ENCODE measurements at places on chromosomes 1 and 21.
A peak's percentile ranks its signal among the peaks of the same experiment; 100 is the strongest.

DNA sequence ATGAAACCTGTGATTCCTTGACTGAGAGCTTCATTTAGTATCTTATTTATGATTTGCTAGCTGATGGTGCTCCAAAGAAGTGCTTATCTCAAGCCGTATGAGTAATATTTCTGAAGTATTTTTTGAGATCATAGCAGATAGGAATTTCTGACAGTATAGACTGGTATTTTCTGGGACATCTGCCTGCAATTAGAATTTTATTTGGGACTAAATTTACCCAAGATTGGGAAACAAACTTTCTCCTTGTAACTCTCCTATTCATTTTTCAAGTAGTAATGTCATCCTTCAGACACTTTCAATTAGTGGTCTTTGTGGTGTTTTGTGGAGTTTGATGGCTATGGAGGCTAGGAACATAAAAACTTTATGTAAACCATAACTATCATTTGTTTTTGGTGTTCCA, 597.2 kb upstream of the ZP4 start:
- no peak for DNase-seq

GRCh38 chr1:236010443-236010842, 54.4 kb downstream of the NID1 start:
- no peak for DNase-seq

DNA sequence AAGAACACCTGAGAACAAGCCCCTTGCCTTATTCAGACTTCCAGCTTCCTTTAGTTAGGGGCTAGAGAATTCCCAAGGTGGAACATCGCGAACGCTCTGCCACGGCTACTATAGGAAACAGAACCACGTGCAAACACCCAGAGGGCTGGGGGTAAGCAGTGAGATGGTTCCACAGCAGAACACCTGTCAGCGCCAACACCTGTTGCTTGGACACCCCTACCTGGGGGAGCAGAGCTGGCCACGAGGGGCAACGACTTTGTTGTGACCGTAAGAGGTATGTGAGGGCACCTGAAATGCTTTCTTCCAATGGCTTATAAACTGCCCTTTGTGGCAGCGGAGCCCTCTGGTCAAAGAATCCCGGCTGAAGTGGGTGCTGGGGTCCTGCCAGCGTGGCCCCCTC, 50.7 kb downstream of the MRPL37 start:
- no peak for DNase-seq

GRCh38 chr1:153598309-153599172, 14.4 kb downstream of the S100A16 start:
- DNase-seq, result peak; percentile 65

DNA sequence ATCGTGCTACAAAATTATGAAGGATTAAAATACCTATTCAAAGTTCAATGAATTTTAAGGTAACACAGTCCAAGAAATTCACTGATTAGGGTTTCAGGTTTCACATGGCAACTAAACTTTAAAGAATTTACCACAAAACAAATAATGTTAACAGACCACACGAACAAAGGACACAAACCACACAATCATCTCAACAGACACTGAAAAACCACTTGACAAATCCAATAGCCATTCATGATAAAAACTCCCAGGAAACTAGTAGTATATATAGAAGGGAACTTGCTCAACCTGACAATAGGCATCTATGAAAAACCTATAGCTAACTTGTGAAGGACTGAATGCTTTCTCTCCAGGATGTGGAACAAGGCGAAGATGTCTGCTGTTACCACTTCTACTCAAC, 21.1 kb upstream of the SH2D5 start:
- DNase-seq, result no peak

DNA sequence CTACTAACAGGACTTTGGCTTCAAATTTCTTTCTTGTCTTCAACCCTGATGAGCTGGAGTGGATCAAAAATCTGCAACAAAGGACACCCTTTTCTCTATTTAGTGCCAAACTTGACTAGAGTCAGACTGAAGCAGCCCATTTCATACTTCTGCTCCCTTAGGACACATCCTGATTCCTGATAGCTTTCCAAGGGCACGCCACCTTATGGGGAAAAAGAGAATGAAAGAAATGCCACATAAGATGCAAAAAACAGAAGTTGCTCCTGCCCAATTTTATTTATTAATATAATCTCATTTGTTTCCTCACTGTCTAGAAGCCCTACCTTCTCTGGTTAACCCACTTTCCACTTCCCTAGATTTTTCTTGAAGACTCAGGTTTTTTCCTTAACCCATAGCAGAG, 72.7 kb upstream of the NBPF4 start:
- DNase-seq, result peak; percentile 4

DNA sequence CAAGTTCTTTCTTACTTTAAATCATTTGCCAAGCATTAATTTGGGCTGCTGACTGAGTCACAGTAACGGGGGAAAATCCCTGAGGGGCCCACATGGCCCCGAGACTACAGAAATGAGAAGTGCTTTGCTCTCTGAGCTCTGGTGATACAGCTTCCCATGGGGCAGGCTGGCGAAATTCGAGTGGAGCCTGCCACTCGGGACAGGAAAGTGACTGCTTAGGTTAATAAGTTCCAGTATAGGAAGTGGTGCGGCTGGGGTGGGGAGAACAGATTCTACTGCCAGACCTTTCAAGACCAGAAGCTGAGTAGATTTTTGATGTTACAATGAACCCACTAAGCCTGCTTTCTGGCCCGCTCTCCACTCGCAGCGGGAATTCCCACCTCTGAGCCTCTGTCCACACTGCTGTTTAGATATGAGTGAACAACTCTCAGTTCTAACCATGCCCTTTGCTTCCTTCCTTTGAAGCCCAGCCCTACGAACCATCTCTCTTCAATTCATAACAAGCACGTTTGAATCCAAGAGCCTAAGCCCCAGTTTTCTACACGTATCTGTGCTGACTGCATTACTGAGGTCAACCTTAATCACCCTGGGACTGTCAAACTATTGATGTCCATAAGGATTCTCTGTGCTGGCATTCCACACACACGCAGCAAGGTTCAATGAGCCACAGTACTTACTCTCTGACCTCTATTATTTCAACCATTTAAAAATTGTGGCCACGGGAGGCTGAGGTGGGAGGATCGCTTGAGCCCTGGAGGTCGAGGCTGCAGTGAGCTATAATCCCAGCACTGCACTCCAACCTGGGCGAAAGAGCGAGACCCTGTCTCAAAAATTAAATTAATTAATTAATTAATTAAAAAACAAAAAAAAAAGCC, 9.6 kb downstream of the ZBTB17 start:
- no peak for DNase-seq

GRCh38 chr1:20538760-20539551, 13.4 kb upstream of the FAM43B start:
- no peak for DNase-seq

DNA sequence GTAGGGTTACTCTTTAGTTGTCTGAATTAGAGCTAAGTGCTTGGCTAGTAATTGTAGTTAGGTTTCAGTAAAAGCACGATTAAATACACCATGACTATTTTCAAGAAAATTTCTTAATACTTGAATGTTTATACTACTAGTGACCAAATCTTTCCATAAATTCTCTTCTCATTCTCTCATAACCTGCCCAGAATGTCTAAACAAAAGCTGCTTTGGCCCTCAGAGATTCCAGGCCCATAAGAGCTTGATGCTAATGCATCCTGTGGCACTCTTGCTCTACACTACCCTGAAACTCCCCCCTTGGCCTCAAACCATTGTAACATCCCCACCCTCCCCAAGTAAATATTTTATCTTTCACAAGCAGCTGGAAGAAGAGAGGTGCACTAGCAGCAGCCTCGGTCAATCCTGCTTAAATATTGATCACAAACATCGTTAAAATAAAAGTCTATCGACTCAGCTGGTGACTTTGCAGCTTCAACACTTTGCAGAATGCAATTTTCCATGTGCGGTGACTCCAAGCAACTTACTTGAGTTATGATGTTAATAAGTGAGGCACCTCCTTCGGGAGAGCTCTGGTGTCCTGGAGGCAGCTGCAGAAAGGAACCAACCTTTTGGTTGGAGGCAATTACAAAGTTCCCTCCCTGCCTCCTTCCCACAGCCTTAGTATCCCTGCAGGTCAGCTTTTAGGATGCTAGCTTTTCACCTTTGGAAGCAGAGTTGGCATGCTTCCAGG, 315.6 kb upstream of the PLXNA2 start:
- no peak for DNase-seq

- DNase-seq, result no peak
Measured at GRCh38 chr1:50038237-50038809, 14.6 kb upstream of the AGBL4 start.

- DNase-seq, result no peak
Measured at GRCh38 chr1:153777648-153778047, 2.4 kb downstream of the SLC27A3 start.

GRCh38 chr1:89578151-89578550, 53.5 kb downstream of the LRRC8B start:
- no peak for DNase-seq

GRCh38 chr1:234926264-234926558, 202.4 kb downstream of the TOMM20 start:
- no peak for DNase-seq

- DNase-seq, result no peak
Measured at GRCh38 chr1:230212405-230212936, 145.4 kb downstream of the GALNT2 start.

- DNase-seq, result no peak
Measured at GRCh38 chr1:39394598-39394997, 96.8 kb upstream of the BMP8A start.

GRCh38 chr1:24727501-24728216, 17.6 kb upstream of the CLIC4 start:
- DNase-seq, result no peak

DNA sequence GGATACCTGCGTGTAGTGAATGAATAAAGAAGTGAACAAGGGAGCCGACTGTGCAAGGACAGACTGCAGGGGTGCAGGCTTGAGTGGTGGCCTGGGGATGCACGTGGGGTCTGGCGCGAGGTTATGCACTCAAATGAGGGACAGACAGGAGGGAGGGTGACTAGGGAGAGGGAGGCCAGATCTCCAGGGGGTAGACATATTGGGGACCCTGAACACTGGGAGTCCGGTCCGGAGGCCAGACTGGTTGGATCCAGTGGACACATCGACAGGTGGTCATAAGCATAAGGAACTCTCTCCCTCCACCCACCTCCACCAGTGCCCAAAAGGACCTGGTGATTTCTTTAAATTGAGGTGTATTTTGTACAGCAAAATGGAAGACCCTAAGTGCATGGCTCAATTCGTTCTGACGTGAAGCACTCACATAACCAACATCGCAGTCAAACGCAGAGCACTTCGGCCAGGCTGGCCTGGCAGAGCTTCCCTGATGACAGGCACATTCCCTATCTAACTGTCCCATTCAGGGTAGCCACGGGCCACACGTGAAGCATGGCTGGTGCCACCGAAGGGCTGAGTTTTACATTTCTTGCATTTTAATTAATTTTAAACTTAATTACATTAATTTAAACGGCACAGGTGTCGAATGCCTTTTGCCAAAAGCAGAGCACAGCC, 14.0 kb downstream of the WNT3A start:
- no peak for DNase-seq

DNA sequence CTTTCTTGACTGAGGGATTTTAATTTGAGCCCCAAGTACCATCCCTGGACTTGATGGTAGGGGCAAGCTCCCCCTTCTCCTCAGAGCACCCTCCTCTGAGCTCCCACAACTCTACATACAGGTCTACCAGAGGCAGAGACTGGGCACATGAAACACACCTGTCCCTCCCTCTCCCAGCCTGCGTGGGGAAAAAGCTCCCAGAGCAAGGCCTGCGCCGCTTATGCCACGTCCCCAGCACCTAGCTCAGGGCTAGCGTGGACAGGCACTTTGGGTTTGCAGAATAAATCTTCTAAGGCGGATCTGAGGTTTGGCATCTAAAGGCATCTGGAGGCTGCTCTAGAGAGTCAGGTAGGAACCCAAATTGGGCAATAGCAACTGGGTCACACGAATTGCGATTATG, 7.5 kb upstream of the KNCN start:
- DNase-seq, result no peak

DNA sequence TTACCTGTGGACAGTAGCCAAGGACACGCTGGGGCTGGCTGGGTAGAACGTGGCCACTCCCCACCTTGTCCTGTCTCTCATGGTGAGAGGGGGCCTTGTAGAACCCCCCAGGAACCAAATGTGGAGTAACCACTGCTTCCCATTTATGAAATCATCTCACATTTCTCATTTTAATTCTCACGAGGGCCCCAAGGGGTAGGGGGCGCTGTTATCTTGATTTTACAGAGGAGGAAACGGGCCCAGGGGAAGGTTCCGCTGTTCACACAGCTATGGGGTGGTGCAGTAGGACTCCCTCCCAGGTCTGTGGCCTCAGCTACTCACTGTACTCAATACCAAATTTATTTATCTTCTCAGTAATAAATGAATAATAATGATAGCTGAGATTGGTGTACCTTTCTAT, 5.5 kb downstream of the SMPDL3B start:
- no peak for DNase-seq

DNA sequence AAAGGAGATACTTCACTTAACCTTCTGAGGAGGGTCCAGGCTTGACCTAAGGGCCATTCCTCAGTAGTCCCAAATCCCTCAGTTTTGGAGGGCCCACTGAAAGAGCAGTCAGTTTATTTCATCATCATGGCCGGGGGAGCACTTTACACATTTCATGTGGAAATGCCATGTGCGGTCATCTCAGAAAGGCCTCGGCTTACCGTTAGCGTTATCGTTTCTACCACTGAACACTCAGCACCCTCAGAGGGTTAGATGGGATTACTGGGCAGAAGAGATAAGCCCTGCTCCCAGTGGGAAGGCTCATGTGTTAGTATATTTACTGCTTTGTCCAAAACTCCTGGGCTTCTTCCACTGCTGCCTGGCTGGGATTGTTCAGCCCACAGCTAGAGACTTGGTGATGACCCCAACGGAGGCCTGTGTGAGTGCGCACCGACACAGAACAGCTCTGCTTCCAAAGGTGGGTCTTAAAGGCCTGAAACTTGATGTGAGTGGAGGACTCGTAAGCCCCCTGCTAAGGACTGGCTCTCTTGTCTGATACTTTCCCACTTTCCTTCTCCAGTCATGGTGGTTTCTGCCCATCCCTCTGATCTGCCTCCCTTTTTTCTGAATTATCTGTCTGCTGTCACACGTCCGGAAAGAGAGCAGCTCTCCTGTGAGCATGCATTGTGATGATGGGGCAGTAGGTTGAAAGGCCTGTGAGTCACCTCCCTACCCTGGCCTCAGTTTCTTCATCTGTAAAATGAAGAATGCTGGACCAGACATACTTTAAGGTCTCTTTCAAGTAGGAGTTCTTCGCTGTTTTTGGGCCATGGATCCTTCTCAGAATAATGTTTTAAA, 284.5 kb downstream of the ASTN1 start:
- no peak for DNase-seq

- no peak for DNase-seq
Measured at GRCh38 chr1:20896826-20897225, 109.7 kb upstream of the HP1BP3 start.

- no peak for DNase-seq
Measured at GRCh38 chr1:218444588-218444987, 99.5 kb downstream of the TGFB2 start.

DNA sequence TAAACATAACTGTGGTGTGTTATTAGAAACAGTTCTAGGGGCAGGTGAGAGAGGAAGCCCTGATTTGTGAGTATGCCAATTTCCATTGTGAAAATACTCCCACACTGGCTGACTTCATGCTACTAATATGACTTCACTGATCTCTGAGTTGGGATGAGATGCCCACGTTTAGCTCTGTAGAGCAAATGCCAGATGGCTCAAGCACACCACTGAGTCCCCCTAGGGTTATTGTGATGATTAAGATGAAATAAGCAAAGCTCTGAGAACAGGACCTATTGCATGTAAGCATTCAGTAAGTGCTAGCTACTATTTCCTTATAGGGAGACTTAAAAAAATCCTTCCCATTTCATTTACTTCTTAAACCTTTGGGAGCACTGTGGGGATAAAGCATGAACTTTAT, 117.6 kb downstream of the CENPF start:
- no peak for DNase-seq

- no peak for DNase-seq
Measured at GRCh38 chr1:243582326-243582725, 267.7 kb downstream of the AKT3 start.

All from COLO829 (cell line).